D721Med (cell line): ENCODE measurements at places on chromosomes 1 and 21.

DNA sequence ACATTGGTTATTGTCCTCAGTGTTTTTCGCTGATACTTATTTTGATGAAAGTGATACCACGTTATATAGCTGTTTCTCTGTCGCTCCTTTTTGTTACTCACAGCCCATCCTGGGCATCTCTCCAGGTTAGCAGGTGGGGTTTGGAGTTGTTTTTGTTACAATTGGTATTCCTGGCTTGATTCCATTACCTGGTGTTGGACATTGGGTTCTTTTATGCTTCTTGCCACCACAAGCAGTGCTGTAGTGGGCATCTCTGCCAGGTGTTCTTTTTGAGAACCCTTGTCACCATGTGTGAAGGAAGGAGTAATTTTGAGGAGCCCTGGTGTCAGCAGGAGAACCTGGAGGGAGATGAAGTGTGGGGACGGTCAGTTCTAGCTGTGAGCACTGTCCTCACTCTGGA lies 47.5 kb upstream of the PWP2 start:
- no peak for DNase-seq

DNA sequence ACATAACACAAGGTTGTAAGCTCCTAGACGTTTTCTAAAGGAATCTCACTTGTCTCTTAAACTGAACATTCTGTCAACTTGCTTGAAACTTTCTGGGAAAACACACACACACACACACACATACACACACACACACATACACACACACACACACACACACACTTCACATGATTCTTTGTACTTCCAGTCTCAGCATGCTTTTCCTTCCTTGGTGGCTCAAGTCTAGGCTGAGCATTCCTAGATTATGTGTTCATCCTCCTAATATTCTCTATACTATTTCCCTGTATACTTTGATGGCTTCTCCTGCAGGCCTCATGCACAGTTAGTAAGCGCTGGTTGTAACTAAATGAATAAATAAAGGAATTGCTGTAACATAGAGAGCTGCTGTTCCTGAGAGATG lies 372.1 kb downstream of the PTPRC start:
- no peak for DNase-seq

DNA sequence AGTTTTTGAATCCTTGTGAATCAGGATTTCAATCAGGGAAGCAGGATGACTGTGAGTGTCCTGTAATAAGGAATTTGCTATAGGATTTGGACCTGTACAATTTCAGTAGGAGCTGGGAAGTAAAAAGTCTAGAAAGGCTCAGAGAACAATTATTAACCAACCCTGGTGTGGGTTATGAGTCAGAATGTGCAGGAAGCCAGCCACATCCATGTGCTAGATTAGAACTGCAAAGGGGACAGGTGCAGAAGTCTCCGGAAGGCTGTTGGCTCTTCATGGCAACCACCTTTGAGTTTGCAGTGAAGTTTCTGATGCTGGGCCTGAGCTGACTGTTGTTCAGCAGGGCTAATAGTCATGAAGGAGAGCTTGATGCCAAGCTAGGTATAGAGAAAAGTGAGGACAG lies 70.7 kb downstream of the SPATA46 start:
- no peak for DNase-seq

- DNase-seq = peak; percentile 75
These were observed 126.7 kb upstream of the CSF3R start for GRCh38 chr1:36609241-36610027.

GRCh38 chr1:115842948-115843347 lies 2.0 kb upstream of the NHLH2 start:
- DNase-seq = no peak

DNA sequence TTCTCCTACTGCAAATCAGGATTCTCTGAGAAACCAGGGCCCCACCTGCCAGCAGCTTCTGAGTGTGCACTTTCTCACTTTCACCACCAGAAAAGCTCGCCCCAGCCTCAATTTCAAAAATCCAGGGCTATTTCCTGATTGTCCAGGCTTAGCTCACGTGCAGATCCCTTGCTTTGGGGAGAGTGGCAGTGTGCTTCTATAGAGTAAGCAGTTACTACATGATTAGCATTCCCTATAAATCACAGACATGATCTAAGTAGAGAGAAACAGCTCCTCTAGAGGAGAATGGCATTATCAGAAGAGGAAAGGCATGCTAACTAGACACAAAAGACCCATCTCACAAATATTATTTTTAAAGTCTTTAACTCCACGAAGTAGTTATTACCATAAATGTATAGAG lies 456.0 kb upstream of the PKN2 start:
- DNase-seq = no peak

DNA sequence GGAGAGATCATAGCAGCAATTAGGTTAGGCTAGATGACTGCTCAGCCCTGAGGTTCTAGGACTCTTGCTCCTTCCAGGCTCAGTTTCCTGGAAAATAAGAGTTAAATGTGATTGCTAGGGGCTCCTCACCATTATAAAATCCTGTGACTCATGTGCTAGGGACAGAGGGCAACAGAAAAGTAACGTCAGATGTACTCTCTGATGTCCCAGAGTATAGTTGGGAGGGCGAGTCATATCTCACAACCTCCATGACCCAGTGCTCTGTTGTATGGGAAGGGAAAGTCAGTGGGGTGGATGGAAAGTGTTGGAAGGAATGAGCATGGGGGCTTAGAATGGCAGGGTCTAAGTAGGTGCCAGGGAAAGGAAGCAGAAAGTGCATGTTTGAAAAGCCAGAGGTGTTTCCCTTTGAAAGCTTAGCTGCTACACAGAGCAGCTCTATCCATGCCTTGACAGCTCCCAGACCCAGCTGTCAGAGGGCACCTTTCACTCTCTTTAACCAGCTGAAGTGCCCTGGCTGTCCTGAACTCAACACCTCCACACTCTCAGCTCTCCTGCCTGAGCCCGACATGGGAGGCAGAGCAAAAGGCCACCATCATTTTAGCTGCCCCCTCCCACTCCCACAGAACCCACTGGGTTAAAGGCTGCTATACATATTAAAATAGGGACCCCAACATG lies 11.6 kb downstream of the GJA5 start:
- DNase-seq = no peak

DNA sequence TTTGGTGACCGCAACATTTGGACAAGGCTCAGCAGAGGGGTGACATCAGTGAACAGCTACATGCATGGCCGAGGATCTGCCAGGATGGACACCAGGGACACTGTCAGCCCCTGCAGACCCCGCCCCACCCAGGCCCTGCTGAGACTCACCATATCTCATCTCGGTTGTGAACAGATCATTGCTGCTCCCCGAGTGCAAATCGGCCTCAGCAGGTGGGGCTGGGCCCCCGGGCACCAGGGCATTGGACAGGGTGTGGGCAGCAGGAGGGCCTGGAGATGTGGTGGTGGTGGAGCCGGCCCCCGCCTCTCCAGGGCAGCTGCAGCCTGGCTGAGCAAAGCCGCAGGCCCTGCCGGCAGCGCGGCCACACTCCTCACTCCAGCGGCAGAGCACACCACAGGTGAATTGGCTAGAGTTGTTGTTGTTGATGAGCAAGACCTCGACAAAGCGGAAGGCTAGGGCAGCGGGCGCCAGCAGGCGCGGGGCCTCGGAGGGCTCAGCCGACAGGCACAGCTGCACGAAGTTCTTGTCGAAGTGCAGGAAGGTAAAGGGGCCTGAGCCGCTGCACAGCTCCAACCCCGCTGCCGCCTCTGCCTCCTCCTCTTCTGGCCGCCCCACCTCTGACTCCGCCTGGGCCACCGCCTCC lies 8.2 kb downstream of the ADGRB2 start:
- no peak for DNase-seq

DNA sequence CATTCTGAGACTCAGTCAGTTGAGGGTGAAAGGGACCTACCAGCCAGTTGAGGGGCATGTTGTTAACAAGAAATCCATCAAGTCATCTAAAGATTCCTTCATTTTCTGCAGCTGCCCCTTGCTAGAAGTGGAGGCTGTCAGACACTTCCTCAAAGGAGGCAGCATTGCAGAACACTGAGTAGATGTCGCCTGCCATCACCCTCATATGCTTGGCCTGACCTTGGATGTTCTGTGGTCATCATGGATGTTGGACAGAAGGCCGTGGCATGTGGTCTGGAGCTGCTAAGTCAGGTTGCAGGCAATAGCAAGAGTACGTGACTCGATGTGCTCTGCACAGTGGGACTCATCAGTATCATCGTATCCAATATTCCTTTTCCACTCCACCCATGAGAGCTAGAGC lies 70.6 kb downstream of the GATAD2B start:
- DNase-seq = no peak

GRCh38 chr1:231518485-231519034 lies 9.9 kb upstream of the TSNAX start:
- no peak for DNase-seq

DNA sequence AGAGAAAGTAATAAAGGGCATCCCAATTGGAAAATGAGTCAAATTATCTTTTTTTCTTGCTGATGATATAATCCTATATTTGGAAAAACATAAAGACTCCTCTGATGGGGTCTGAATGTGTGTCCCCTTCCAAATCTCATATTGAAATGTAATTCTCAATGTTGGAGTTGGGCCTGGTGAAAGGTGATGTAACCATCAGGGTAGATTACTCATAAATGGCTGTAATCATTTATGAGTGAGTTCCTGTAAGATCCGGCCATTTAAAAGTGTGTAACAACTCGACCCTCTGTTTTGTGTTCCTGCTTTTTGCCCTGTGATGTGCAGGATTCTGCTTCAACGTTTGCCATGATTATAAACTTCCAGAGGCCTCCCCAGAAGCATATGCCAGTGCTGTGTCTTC lies 44.3 kb upstream of the MAP1LC3C start:
- DNase-seq = no peak

- DNase-seq = no peak
These were observed 21.5 kb upstream of the ST6GALNAC3 start for GRCh38 chr1:76053021-76053420.

DNA sequence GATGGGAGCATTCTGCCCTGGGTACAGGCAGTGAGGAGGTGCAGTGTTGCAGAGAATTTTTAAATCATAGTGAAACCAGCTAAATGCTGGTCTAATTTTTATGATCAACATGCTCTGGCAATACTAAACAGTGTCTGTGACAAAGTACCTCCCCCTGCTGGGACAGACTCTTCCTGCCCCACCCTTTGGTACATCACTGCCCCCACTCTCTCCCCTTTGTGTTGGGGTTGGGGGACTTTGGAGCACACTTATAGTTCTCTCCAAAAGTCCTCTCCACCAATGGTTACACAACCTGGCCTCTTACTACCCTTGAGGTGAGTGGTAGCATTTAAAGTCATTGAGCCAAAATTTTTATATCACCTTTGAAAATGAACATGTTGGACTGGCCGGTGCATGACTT lies 48.2 kb upstream of the GUCA2B start:
- no peak for DNase-seq

DNA sequence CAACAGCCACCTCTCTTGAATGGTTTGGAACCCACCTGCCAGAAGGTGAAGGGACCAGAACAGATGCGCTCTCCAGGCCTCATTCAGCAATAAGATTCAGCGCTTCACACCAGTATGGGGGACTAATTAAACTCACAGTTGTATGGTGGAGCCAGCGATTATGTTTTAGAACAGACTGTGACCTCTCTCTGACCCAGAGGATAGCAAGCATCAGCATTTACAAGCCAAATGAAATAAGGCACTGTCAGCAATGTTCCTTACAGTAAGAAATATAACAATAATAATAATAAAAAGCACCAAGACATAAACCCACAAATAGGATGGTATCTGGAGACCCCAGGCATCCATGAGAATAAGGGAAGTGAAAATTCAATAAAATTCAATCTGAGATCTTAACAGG lies 6.9 kb upstream of the CDC42BPA start:
- DNase-seq = no peak

DNA sequence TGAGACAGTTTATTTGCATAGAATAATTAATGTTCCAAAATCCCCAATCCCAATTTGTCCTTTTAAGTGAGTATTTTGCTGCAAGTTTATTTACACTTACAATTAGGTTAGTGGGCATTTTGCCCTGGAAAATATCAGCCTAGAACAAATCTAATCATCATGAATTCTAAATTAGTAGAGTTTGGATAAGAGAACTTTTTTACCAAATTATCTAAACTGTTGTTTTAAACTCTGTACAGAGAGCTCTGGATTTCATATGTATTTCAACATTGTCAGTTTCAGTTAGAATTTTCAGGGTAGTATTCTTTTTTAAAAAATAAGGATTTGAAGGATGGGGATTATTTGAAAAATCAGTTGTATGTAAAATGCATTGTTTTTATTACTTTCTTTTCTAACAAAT lies 27.8 kb upstream of the UBE2U start:
- DNase-seq = no peak

DNA sequence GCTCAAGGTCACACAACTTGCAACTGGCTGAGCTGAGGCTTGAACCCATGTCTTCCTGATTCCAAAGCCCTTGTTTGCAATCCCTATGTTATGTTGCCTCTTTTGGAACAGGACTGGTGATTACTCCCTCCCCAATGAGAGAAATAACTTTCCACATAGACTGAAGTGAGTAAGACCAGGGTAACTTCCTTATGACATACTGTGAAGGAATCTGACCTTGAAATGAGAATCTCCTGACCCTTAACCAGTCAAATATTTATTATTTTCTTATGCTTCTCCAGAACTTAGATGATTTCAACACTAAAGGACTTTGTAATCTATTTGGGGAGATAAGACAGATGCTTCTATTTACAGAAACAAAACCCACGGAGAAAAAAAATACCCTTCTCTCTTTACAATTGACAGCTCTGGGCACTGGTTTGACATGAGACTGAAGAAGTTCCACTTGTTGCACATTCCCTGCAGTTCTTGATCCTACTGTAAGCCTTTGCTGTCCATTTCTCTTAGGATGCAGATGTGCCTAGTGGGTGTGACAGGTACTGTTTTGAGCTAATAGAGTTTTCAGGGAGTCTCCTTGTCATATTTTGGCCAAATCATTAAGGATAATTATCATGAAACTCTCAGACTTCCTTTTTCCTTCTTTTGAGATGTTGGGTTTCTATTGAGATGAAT lies 3.9 kb upstream of the RPTN start:
- no peak for DNase-seq

DNA sequence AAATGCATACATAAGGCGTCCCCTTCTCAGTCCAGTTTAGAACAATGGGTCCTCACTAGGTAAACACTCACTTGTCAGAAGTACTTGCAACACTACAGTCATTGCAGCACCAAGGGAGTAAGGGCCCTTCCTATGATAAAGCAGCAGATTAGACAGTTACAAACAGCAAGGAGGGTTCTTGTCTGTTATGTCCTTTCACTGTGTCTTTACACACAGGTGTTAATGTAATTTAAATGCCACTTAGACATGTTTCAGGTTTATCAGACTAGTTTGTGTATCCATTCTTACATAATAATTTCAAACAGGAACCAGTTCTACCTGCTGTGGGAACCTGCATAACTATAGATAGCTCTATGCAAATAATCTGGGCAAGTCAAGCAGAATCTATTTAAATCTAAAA lies 105.6 kb upstream of the USH2A start:
- DNase-seq = no peak

- DNase-seq = no peak
These were observed 3.0 kb downstream of the ARTN start for GRCh38 chr1:43936431-43937151.

GRCh38 chr1:156534424-156535060 lies 34.0 kb upstream of the MEF2D start:
- no peak for DNase-seq

GRCh38 chr1:37152491-37152890 lies 118.2 kb upstream of the GRIK3 start:
- DNase-seq = no peak
